ENCODE measurements at places on chromosomes 3 and 15.

- no peak for DNase-seq
Measured at GRCh38 chr15:53644660-53645059, 114.8 kb downstream of the WDR72 start.

DNA sequence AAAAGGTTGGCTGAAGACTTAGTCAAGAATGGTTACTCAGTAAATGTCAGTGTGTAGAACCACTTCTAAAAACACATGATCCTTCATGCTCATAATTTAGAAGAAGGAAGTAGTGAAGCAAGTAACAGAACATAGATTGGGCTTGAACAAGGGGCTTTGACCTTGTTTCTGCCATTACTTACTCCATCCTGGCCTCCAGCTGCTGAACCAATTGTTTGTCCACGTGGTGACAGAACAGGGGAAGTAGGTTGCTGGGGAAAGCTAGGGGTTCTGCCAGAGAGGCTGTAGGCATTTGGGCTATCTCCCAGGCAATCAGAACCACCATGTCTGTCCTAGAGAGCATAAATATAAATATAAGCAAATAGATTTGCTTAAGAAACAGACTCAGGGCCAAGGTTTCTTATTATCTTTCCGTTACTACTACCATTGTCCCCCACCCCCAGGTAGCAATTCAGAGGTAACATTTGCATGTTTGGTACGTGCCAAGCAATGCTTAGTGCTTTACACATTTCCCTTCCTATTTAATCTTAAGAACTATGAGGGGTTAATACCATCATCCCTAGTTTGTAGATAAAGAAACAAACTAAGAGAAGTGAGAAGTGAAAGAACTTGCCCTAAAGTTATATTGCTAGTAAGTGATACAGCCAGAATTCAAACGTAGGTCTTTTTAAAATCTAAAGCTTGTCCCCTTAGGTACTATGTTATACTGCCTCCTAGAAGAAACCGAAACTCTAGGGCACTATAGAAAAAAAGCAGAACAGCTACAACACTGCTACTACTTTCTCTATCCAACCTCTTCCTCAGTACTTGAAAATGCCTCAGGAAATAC, 3.0 kb upstream of the SPG11 start:
- DNase-seq: no peak

DNA sequence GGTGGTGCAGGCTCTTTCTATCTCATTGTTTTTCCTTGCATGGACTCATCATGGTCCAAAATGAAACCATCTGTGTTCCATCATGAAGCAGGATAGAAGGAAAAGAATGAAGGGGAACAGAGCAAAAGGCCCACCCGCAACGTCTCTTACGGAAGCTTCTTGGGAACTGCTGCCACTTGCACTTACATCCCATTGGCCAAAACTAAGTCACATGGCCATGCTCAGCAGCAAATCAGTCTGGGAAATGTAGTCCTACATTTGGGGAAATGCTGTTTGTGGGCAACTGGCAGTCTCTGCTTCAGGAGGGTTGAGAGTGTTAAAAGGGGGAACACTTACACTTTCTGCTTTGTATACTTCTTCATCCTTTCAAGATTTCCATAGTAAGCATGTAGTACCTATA, 191.6 kb downstream of the SV2B start:
- DNase-seq: peak; percentile 56

GRCh38 chr3:196962930-196963630, 5.6 kb downstream of the PIGZ start:
- no peak for DNase-seq

DNA sequence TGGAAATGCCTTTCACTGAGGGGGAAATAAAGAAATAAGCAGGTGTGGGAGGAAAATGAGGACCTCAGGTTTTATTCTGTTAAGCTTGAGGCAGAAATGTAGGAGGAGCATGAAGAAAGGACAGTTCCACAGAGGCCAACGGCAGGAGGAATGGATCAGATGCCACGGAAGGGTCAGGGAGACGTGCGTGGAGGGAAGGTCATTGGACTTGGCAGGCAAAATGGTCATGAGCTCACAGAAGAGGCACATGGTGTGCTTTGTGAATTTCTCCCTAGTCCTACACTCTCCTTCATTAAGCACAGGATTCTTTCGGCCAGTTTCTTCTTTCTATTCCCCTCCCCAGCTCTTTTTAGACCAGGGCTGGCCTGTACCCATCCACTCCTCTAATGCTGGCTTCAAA, 32.5 kb upstream of the THSD4 start:
- DNase-seq: no peak

GRCh38 chr3:162770551-162770950, 1273.9 kb downstream of the OTOL1 start:
- peak; percentile 24 for DNase-seq

DNA sequence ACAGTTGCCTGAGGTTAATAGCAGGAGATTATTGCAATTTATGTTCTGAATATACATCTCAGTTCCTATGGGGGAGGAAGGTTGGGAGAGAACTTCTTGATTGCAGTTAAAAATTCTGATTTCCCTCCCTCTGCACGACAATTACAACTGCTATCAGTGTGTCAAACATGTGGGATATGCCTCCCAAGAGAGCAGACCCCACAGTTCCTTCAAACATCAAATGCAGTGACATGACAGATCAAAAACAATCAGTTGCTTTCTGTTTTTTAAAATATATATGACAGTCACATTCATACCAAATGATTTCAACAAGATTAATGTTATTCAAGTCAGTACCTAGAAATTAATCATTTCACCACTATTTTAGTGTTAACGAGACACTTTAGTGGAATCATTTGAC, 639.0 kb downstream of the EDEM1 start:
- DNase-seq: no peak

DNA sequence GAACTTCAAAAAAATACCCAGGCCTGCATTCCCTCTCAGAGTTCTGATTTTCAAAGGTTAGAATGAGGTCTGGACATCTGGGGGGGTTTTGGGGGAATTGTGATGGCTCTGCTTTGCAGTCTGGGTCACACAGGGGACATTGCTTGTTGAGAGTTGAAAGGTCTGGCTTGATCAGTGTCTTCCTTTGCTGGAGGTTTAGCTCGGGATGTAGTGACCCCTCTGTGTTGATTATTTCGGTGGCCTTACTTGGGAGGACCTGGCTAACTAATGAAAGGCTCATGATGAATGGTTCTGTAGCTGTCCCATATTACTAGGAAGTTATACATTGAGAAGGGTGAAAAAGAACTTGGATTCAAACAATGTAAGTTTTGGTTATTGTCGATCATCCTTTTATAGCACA, 23.7 kb downstream of the TPM1 start:
- DNase-seq: no peak

DNA sequence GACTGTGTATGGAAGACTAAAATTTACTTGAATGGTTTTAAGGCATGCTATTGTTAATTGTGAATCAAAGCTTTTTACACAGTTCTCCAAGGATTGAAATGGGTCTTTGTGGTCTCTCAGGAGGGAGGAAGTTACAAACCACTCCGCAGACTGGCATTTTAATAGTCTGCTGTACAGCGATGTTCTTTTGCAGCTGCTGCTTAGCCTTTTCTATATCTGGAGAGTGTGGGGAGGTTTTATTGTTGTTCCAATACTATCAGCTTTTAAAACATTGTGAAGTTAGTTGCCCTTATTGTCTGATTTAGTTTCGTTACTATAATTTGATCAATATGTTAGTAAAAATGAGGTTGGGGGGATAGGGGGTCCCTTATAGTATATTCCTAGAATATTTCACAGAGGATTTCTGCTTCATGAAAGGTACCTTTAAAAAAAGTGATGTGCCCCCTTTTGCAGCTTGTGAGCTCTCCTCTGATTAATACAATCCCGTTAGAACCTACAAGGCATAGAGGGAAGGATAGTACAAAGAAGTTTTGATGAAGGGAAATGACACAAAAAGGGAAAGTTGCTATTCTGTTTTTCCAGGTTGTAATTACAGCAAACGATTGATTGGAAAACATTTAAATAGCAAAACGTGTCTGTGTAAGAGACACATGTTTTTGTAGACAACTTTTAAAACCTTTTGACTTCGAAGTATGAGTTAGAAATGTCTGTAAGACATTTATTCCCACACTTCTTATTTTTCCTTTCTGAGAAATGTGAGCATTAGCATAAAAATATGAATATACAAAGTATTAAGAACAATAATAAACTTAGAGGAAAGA, 158.3 kb upstream of the CGNL1 start:
- DNase-seq: peak; percentile 46

DNA sequence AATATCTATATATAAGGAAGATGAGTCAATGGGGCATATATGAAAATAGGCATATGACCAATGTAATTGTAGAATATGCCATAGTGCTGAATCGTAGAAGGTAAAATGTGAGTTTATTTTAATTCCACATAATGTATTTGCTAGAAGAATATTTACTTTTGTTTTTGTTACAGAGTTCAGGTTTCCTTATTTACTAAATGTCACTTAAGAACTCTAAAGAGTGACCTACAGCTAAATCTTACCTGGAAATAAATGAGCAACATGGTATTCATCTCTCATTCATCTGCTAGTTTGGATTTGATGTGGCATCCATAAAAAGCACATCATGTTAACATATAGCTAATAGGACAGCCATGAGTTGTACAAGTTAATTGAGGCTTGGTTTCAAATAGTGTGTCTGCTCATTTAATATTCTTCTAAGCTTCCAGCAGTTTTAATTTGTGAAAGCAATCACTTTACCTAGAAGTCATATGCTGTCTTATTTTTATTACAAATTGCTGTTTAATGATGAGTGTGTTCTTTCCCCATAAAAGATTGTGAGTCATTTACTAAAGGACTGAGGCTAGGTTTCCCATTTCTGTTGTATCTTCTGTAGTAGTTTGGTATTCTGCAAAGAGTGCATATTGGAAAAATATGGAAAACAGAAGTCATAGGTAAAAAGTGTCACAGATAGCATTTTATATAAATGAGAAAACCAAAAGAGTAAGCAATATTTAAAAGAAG, 222.1 kb upstream of the POU1F1 start:
- DNase-seq: peak; percentile 7

- DNase-seq: no peak
Measured at GRCh38 chr3:11240496-11240895, 31.7 kb upstream of the ATG7 start.

DNA sequence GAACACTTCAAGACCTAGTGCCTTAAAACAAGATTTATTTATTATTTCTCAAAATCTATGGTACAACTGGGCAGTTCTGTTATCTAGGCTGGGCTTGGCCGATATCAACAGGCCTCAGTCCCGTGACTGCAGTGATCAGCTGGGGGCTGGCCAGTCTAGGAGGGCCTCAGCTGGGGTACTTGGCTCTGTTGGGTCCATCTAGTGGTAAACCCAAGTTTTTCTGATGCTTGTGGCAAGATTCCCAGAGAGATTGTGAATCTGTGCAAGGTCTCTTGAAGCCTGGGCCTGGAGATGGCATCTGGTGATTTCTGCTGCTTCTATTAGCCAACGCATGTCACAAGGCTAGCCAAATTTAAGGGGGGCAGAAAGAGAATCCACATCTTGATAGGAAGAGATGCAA, 482.4 kb upstream of the SGO1 start:
- DNase-seq: peak; percentile 47

DNA sequence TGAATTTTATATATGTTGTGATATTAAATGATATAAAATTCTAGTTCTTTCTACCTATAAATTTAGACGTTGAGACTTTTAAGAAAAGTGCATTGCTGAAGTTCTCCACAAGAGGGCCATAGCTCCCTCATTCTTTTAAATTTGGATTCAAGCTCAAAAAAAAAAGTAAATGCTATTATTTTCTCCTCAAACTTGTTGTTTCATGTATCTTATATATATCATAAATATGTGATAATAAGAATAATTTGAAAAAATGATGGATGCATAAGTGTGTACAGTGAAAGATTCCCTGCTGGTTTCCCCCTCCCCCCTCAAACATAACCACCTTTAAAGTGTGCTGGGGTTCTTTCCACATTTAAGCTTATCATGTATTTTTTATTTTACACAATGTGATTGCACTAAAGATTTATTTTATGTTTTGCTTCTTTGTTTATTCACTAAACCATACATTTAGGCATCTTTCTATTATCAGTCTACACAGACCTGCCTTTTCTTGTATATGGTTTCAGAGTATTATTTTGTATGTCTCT, 769.4 kb upstream of the GOLIM4 start:
- peak; percentile 52 for DNase-seq

All from HT1080 (cell line).